ENCODE measurements at places on chromosomes 5 and 9.

DNA sequence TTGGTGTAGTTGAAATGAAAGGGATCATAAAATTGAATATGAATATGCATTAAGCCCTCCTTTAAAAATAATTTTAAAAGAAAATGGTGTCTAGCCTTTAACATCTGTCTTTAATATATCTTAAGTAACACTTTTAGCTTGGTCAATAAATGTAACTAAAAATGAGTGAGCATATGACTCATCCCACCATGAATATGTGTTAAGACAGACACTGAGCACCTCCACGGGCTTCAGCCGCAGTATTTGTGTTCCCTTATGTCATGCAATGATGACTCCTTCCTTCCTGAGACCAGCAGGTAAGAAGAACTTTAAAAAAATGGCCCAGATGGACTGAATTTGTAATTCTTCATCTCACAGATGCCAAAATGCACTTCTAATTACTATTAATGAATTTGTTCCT is 563.2 kb downstream of the NR2F1-AS1 start:
- no peak for DNase-seq

- DNase-seq = peak; percentile 61
Measured at GRCh38 chr9:126886034-126886822, 25.8 kb downstream of the ZBTB34 start.

DNA sequence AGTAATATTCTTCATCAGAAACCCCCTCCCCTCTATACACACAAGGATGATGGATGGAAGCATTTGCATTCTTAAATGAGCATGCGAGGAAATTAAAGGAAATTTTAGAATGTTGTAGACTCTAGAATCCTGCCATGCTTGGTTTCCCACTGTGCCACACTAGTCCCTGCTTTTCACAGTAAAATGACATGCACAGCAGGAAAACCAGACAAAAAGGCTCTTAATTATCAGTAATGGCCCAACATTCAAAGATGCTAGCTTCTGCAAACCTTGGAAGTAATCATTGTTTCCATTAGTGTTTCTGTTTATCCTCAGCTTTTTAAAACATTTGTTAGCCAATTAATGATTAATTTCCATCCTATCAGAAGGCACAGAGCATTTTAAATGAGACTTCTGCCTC is 255.8 kb downstream of the SLCO4C1 start:
- no peak for DNase-seq

- DNase-seq = no peak
Measured at GRCh38 chr5:168694289-168694688, 115.1 kb upstream of the PANK3 start.

GRCh38 chr9:109453210-109453842 is 44.8 kb downstream of the PTPN3 start:
- DNase-seq = no peak

DNA sequence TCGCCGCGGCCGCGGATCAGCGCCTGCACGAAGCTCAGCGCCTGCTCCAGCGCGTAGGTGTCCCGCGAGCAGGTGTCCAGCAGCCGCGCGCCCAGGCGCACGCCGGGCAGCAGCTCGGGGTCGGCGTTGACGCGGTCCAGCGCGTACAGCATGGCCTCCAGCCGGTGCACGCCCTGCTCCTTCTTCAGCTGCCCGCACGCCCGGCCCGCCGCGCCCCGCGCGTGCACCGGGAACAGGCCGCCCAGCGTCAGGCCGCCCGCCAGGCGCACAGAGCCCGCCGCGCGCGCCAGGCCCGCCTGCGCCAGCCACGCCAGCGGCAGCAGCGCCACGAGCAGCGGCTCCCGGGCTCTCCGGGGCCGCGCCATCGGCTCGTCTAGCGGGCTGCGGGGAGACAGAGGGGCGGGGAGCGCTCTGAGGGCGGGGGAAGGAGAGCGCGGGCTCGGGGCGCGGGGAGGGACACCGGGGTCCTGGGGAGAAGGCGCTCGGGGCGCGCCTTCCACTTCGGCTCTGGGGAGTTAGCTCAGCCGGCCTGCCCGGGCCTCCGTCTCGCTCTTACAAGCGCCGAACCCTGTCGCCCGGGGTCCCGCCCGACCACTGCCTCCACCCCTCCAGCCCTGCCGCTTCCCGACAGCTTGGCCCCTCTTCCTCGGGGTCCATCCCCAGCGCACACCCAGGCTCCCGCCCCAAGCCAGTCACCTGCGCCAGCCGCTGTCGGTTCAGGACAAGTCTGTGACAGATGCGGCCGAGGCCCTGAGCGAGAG is at the start of gene GRM6:
Gene GRM6 (minus strand): TSS at position 741 of the 761 bp plus-strand sequence. CDS start 376 bp downstream, at position 365.
- no peak for DNase-seq

GRCh38 chr9:14323083-14323971 is 9.4 kb upstream of the NFIB start:
- DNase-seq = no peak

DNA sequence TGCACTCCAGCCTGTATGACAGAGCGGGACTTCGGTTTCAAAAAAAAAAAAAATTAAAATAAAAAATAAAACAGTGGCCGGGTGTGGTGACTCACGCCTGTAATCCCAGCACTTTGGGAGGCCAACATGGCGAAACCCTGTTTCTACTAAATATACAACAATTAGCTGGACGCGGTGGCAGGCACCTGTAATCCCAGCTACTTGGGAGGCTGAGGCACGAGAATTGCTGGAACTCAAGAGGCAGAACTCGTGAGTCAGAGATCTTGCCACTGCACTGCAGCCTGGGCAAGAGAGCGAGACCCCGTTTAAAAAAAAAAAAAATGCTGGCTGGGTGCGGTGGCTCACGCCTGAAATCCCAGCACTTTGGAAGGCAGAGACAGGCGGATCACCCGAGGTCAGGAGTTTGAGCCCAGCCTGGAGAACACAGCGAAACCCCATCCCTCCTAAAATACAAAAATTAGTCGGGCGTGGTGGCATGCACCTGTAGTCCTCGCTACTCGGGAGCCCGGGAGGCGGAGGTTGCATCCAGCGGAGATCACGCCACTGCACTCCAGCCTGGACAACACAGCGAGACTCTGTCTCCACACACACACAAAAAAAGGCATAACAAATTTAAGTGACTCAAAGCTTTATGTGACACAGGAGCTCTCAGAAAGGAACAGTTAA is 1.5 kb upstream of the NPM1 start:
- no peak for DNase-seq

DNA sequence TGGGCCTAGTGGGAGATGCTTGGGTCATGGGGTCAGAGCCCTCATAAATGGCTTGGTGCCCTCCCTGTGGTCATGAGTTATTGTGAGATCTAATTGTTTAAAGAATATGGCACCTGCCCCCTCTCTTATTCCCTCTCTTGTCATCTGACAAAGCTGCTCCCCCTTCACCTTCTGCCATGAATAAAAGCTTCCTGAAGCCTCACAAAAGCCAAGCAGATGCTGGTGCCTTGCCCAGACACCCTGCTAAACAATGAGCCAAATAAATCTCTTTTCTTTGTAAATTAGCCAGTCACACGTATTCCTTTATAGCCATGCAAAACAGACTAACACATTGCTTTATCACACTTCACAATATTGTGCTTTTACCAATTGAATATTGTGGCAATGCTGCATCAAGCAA is 82.8 kb upstream of the PDE4D start:
- no peak for DNase-seq

DNA sequence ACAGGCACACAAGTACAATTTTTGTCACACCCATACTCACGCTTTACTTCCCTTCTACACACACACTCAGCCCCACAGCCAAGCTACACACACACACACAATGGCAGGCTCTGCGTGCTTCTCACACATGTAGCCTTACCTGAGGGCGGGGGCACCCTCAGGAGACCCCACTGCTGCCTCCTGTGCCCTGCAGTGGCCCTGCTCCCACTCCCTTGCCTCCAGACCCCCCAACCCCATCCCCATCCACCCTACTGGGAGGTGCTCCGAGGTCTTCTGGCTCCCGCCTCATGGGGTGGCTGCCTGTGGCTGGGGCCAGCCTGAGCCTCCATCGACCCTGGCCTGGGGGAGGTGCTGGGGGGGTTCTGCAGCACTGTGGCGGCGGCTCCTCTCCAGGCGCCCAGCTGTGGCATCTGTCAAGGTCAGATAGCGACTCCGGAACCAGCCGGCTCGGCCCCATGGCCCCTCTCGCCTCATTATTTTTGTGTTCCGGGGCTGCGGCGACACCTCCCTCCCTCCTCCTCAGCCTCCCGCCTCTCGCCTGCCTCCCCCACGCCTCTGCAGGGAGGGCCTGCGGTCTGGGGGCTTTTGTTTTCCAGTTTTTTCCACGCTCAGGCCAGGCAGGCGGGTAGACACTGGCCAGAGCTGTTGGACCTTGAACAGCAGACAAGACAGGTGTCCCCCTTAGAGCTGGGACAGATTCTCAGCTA is 21.7 kb downstream of the CXXC5 start:
- DNase-seq = no peak

DNA sequence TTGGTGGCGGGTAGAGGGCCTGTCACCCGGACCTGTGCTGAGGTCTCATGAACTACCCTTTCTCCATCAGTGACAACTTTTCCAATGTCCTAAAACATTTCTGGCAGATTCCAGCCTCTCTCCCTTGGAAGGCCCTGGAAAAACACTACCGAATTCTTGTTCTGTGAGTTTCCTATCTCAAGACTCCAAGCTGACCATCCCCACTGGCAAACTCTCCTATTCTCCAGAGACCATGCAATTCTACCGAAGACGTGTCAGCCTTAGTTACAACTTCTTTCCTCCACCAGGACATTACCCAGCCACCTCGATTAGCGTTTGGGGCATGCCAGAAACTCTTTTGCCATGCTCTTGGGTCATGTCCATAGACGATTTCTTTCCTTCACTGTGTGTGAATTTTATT is 26.8 kb upstream of the GABRP start:
- DNase-seq = no peak

DNA sequence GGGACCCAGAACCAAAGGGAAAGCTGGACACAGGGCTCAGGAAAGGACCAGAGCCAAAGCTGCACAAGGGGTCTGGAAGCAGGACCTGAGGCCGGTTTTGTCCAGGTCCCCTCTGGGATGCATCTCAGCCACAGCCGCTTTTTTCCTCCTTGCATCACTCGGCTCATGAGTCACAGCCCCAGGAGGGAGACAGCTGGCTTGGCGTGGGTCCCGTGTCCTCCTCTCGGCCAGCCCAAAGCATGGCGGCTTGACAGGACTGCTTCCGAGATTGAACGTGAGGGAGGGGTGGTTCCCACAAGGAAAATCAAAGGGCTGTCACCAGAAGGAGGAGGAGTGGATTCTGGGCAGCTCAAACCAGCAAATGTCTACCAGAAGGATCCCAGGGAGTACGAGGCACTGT is 56.7 kb upstream of the CPLX2 start:
- no peak for DNase-seq

DNA sequence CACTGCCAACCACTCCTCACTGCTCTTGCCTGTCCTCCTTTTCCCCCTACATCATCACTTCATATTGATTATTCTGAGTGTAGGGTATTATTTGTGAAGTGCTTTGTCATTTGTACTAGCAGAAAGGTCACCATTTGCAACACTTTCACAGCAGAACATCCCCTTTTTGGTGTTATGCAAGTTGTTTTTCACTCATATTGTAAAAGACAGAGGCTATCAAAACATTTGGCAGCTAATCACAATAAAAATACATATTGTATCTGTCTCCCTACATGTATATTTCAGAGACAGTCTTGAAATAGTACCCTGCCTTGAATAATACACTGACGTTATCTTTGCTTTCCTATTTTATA is 82.3 kb downstream of the ANXA1 start:
- no peak for DNase-seq

- DNase-seq = no peak
Measured at GRCh38 chr5:119426057-119426456, 26.2 kb upstream of the HSD17B4 start.

DNA sequence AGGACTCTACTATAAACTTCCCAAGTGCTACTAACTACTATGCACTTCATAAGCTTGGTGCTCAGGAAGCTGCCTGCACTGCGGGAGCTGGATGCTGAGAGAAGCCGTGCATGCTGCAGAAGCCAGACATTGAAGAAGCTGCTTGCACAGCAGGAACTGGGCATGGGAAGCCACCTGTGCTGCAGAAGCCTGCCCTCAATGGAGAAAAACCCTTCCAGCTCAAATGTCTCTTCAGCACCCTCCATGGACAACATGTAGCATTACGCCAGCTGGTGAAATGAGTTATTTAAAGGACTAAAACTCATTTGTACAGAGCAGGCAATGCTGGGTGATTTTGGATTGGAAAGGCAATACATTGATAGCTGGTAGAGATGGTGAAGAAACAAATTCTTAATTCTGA is 247.2 kb downstream of the KIF4B start:
- peak; percentile 57 for DNase-seq

GRCh38 chr9:69012696-69013381 is 1.1 kb downstream of the PRKACG start:
- no peak for DNase-seq

- DNase-seq = no peak
Measured at GRCh38 chr5:16551628-16552027, 65.2 kb downstream of the RETREG1 start.

GRCh38 chr5:150632305-150633160 is 7.9 kb upstream of the SYNPO start:
- no peak for DNase-seq

- DNase-seq = peak; percentile 85
Measured at GRCh38 chr5:134577796-134578577, 52.5 kb downstream of the JADE2 start.

- DNase-seq = no peak
Measured at GRCh38 chr9:89880721-89881120, 275.9 kb downstream of the GADD45G start.

GRCh38 chr5:121899346-121899745 is 47.7 kb downstream of the FTMT start:
- no peak for DNase-seq

DNA sequence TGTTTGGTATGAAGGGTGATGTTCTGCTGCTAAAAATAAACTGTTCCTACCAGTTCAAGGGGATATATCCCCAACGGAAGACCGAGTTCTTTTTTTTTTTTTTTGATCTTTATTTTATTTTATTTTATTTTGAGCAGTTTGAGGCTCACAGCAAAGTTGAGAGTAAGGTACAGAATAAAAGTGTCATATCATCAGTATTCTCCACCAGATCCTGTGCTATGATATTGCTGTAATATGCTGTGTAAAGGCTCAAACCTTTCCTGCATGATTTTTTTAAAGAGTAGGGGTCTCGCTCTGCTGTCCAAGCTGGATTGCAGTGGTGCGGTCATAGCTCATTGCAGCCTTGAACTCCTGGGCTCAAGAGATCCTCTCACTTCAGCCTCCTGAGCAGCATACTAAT is 34.8 kb upstream of the DHFR start:
- DNase-seq = no peak

- no peak for DNase-seq
Measured at GRCh38 chr9:134929193-134930158, 11.8 kb upstream of the FCN1 start.

- DNase-seq = no peak
Measured at GRCh38 chr9:118929287-118929686, 439.9 kb downstream of the BRINP1 start.
